ENCODE measurements at places on chromosomes 7 and 10.

DNA sequence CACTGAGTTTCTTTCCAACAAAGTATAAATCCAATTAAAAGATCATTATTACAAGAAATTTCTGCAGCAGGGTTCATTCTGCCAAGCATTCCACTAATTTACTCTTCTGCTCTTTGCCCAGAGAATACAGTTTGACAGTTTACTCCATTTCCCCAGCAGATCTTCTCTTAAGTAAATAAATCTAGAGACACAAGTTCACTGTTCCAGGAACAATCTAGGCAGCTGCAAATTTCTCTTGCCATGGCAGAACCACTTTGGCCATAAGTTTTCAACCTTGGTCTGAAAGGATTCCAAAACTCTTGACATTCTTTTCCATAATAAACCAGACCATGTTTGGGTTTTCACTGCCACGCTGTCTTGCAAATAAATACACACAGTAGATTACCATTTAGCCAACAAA, 11.5 kb downstream of the RGS10 start:
- H3K4me3 ChIP-seq: no peak overlapping the region
- H3K27me3 ChIP-seq: no peaks in the 10 kb centered on the region
- no peak for DNase-seq

- no peaks in the 10 kb centered on the region for H3K27me3 ChIP-seq
- no peaks in the 10 kb centered on the region for H3K4me1 ChIP-seq
- no peak overlapping the region for H3K27ac ChIP-seq
- no peak overlapping the region for H3K4me3 ChIP-seq
- DNase-seq: no peak
- H3K36me3 ChIP-seq: no peaks in the 10 kb centered on the region
Observed at GRCh38 chr10:34078745-34079470, 736.2 kb downstream of the PARD3 start.

DNA sequence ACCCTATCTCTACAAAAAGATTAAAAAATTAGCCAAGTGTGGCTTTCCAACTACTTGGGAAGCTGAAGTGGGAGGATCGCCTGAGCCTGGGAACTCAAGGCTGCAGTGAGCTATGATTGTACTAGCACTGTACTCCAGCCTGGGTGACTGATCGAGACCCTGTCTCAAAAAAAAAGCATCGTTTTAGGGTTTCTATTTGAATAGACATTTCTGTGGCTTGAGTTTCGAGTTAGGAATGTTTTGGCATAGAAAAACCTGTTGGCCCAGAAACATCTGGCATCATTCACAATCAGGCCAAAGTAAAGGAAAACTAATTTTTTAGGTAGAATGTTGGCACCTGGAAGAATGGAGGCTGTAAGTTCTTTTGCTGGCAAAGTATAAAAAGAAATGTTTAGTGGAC, 72.4 kb downstream of the AUTS2 start:
- DNase-seq: no peak
- H3K36me3 ChIP-seq: no peaks in the 10 kb centered on the region
- H3K27me3 ChIP-seq: no peaks in the 10 kb centered on the region
- no peak overlapping the region for H3K27ac ChIP-seq

DNA sequence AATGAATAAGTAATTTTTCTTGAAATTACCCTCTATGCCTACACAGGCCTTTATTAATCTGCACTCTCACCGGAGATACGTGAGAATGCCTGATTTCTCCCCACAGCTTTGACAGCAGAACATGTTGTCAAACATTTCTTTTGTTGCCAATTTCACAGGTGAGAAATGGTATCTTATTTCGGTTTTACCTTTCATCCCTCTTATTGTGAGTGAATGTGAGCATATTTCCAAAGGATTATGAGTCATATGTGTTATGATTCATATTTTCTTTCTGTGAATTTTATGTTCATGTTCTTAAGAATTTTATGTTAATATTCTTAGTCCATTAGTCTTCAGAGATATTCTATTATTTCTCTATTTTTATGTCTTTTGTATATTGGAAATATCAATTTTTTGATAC, 965.1 kb downstream of the CCSER2 start:
- no peaks in the 10 kb centered on the region for H3K4me1 ChIP-seq
- no peaks in the 10 kb centered on the region for H3K27me3 ChIP-seq
- no peak overlapping the region for H3K27ac ChIP-seq
- no peak for DNase-seq
- H3K36me3 ChIP-seq: no peaks in the 10 kb centered on the region
- no peak overlapping the region for H3K4me3 ChIP-seq

DNA sequence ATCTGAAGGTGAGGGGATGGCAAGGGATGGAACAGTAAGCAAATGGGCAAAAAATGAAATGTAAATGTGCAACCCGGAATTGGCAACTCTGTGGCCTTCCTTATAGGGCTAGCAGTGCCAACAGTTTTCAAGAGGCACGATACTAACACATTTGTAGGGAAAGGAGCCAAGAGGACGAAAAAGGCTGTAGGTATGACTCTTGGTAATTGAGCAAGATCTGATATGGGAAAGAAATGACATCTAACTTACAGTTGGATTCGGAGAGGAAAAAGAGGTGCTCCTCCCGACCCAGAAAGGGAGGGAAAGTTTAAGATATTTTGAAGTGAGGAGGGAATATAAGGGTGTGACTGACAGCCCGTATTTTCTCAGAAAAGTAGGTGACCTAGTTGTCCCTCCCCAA, 2.1 kb upstream of the CREM start:
- no peaks in the 10 kb centered on the region for H3K27me3 ChIP-seq
- H3K27ac ChIP-seq: no peak overlapping the region
- H3K4me3 ChIP-seq: no peak overlapping the region
- DNase-seq: no peak
- no peaks in the 10 kb centered on the region for H3K36me3 ChIP-seq
- peaks cover 6% of the 10 kb centered on the region for H3K4me1 ChIP-seq

- H3K4me1 ChIP-seq: no peaks in the 10 kb centered on the region
- H3K27ac ChIP-seq: no peak overlapping the region
- no peaks in the 10 kb centered on the region for H3K27me3 ChIP-seq
- no peaks in the 10 kb centered on the region for H3K36me3 ChIP-seq
- DNase-seq: no peak
Observed at GRCh38 chr10:50554995-50555568, 68.7 kb downstream of the SGMS1 start.

- no peak overlapping the region for H3K27ac ChIP-seq
- DNase-seq: no peak
- no peaks in the 10 kb centered on the region for H3K36me3 ChIP-seq
- no peak overlapping the region for H3K4me3 ChIP-seq
- H3K4me1 ChIP-seq: no peaks in the 10 kb centered on the region
Observed at GRCh38 chr10:59945991-59946390, 39.6 kb upstream of the CCDC6 start.

DNA sequence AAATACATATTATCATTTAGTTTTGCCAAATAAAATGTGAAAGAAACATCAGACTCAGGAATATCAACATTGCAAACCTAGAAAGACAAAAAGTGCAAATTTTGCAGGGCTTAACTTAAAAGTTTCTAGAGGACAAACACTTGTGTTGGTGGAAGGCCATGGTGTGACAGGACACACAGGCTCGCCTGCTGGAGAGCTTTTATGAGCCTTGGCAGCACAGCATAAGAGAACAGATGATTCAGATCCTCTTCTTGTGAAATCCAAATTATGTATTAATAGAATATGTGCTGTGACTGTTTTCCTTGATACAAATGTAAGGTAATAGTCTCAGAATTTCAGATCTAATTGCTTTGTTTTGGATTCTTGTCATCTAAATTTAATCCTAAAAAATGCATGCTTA, 72.9 kb upstream of the ABCB5 start:
- no peak overlapping the region for H3K4me3 ChIP-seq
- DNase-seq: no peak
- no peak overlapping the region for H3K27ac ChIP-seq
- H3K4me1 ChIP-seq: no peaks in the 10 kb centered on the region

DNA sequence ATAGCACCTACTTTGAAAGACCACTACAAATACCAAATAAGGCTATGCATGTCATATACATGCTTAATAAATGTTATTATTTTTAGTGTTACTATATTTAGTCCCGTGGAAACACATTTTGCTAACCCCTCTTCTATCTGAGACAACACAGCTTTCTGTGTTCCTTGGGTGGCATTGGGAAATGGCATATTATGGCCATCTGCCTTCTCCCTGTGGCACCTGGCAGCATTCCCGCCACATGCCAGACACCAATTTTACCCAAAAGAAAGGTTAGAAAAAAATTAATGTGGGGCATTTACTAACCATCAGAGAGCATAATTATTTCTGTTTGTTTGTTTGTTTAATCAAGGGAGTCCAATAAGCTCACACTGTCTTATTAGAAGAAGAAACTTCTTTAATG, 168.6 kb upstream of the ETV1 start:
- H3K4me1 ChIP-seq: no peaks in the 10 kb centered on the region
- no peaks in the 10 kb centered on the region for H3K27me3 ChIP-seq
- H3K27ac ChIP-seq: no peak overlapping the region
- no peaks in the 10 kb centered on the region for H3K36me3 ChIP-seq
- no peak overlapping the region for H3K4me3 ChIP-seq

GRCh38 chr7:141693082-141693481, 8.9 kb downstream of the DENND11 start:
- no peak overlapping the region for H3K4me3 ChIP-seq
- no peak overlapping the region for H3K27ac ChIP-seq
- no peaks in the 10 kb centered on the region for H3K27me3 ChIP-seq

GRCh38 chr7:45921699-45922519, 837 bp upstream of the IGFBP3 start:
- H3K27me3 ChIP-seq: peaks cover 20% of the 10 kb centered on the region

GRCh38 chr10:131818510-131819234, 82.1 kb upstream of the PPP2R2D start:
- H3K36me3 ChIP-seq: no peaks in the 10 kb centered on the region
- H3K4me1 ChIP-seq: no peaks in the 10 kb centered on the region
- DNase-seq: no peak
- no peak overlapping the region for H3K27ac ChIP-seq

GRCh38 chr7:103343758-103344452, 662 bp downstream of the DNAJC2 start:
- peaks cover 19% of the 10 kb centered on the region for H3K4me1 ChIP-seq
- H3K27me3 ChIP-seq: no peaks in the 10 kb centered on the region
- peak overlapping the region; percentile 90 for H3K27ac ChIP-seq

GRCh38 chr7:16978358-16979244, 96.8 kb upstream of the AGR3 start:
- no peak overlapping the region for H3K4me3 ChIP-seq
- peaks cover 6% of the 10 kb centered on the region for H3K4me1 ChIP-seq

DNA sequence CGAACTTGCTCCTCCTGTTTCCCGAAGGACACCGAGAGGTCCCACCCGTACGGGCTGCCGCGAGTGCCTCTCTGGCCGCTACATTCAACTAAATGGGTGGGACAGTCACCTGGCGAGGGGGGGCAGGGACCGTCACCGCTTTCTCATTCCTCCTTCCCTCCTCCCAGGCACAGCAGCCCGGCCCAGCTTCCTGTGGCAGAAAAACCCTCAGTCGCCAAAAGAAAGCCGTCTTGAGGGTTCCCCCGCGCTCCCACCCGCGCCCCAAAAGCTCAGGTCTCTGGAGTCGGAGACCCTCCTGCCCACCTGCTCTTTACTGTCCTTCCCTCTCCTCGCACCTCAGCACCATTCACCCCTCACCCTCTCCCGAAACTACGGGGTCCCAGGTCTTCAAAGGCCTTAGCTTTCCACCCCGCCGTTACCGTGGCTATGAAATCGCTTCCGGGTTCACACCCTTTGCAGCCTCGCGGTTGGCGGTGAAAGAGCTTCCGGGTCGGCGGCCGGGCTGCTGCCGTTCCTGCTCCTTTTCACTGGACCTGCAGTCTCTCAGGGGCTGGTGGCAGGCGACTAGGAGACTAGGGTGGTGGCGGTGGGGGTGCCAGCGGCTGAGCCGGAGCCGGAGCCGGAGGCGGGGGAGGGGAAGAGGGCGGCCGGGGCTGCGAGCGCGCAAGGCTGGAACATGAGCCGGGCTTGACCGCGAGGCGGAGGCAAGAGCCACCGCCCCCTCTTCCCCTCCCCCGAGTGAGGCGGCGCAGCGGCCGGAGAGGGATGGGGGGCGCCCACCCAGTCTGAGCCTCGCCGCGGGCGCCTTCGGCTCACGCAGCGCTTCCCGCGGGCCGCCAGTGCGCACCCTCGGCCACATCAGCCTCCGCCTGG, at the start of the genes ANKIB1 and KRIT1:
Gene ANKIB1 (plus strand): TSS at position 488 of the 873 bp plus-strand sequence. CDS start 49,005 bp downstream, outside the sequence.
Gene KRIT1 (minus strand): TSS at position 428 of the 873 bp plus-strand sequence. CDS start 3,779 bp downstream, outside the sequence.
- peaks cover 10% of the 10 kb centered on the region for H3K4me1 ChIP-seq
- peak; percentile 83 for DNase-seq
- H3K27me3 ChIP-seq: no peaks in the 10 kb centered on the region
- H3K4me3 ChIP-seq: peak within 1 kb of the TSS; percentile 80
- H3K27ac ChIP-seq: peak within 1 kb of the TSS; percentile 92

DNA sequence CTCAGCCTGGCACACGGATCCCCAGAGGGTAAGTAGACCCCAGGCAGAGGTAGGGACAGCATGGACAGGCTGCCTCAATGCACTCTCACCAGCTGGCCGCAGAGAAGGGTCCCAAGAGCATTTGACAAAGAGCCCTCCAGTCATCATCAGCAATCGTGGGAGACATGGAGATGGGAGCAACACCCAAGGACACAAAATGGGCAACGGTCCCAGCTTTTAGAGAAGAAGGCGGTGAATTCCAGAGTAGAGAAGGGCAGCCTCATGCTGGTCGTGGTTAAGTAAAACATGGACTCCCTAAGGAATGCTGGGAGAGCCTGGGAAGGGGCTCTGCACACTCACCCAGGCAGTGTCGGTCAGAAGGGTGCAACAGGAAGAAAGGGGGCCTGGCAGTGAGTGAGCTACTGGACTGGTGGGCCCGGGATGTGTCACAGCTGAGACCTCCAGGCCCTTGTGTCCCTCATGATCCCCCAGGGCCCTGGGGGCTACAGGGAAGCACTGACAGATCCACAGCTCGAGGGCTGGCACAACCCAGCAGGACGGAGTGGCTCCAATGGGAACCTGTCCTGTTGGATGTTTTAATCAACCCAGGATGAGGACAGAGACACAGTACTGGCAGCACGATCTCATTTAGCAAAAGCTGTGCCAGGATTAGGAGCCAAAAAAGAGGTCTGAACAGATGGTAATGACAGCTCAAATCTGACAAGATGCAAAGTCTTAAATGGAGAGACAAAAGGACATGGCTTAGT, 147.1 kb downstream of the NEURL1 start:
- H3K4me3 ChIP-seq: no peak overlapping the region
- no peaks in the 10 kb centered on the region for H3K4me1 ChIP-seq
- H3K27me3 ChIP-seq: no peaks in the 10 kb centered on the region
- H3K36me3 ChIP-seq: no peaks in the 10 kb centered on the region
- no peak overlapping the region for H3K27ac ChIP-seq

DNA sequence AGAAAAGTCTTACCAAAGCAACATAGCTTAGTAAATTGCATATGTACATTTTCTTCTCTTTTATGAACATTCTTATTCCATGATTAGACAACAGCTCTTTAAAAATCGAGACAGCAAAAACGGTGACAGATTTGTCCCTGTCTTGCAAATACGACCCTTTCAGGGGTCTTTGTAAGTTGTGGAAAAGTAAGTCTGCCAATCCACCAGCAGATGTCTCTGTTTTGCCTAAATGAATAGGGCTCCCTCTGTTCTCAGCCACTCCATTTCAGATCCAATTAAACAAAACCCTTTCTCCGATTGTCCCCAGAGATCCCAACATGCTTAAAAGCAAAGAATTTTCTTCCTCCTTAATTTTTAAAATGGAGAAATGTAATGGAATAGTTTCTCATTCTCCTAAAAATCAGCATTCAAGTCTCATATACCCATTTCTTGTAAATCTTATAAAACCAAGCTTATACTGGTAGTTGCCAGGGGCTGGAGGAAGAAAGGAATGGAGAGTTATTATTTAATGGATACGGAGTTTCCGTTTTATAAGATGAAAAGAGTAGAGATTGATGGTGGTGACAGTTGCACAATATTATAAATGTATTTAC, 61.0 kb upstream of the NFE2L3 start:
- no peak for DNase-seq
- no peak overlapping the region for H3K4me3 ChIP-seq
- no peaks in the 10 kb centered on the region for H3K27me3 ChIP-seq

- no peak overlapping the region for H3K4me3 ChIP-seq
- no peak for DNase-seq
- no peaks in the 10 kb centered on the region for H3K27me3 ChIP-seq
- no peak overlapping the region for H3K27ac ChIP-seq
- no peaks in the 10 kb centered on the region for H3K36me3 ChIP-seq
- H3K4me1 ChIP-seq: peaks cover 13% of the 10 kb centered on the region
Observed at GRCh38 chr10:70175516-70175915, 5.2 kb upstream of the SAR1A start.

All from effector memory CD4-positive, alpha-beta T cell (primary cell).